GM06990 (cell line): ENCODE measurements at places on chromosomes 16 and 17.

- DNase-seq, result no peak
These were observed 67.7 kb upstream of the GSG1L start for GRCh38 chr16:28131181-28131580.

DNA sequence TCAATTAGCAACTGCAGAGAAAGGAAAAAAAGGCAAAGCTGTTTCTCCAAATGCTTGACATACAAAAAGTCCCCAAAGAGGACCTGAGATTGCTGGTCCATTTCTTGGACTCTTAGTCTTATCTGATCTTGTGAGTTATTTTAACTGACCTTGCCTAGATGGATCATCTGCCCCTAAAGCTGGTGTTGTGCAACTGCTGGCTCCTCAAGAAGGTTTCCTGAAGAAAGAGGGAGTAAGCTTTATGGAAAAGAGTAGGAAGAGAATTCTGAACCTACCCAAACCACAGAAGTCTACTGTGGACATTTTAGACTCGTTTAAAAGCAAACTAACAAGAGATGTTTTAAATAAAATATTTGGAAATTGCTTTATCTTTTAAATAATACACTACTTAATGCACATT lies 140.0 kb upstream of the HS3ST3A1 start:
- DNase-seq, result no peak

- no peak for DNase-seq
These were observed 121.4 kb downstream of the SKAP1 start for GRCh38 chr17:48308581-48308980.

- DNase-seq, result no peak
These were observed 364.6 kb downstream of the GRIN2A start for GRCh38 chr16:9817586-9817985.

GRCh38 chr17:75601057-75601987 lies 13.7 kb downstream of the MYO15B start:
- no peak for DNase-seq

- no peak for DNase-seq
These were observed 667.4 kb upstream of the SALL1 start for GRCh38 chr16:51818342-51818944.

GRCh38 chr16:67653128-67653788 lies 6.8 kb downstream of the ACD start:
- no peak for DNase-seq

DNA sequence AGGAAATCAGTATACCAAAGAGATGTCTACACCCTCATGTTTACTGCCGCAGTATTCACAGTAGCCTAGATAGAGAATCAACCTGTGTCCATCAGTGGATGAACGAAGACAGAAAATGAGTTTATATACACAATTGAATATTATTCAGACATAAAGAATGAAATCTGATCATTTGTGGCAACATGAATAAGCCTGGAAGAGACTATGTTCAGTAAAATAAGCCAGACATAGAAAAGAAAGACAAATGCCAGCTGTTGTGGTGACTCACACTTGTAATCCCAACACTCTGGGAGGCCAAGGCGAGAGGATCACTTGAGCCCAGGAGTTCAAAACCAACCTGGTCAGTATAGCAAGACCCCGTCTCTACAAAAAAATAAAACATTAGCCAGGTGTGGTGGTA lies 16.1 kb downstream of the NUDT16L1 start:
- DNase-seq, result no peak

GRCh38 chr17:36727577-36727976 lies 126.2 kb downstream of the MRM1 start:
- no peak for DNase-seq

DNA sequence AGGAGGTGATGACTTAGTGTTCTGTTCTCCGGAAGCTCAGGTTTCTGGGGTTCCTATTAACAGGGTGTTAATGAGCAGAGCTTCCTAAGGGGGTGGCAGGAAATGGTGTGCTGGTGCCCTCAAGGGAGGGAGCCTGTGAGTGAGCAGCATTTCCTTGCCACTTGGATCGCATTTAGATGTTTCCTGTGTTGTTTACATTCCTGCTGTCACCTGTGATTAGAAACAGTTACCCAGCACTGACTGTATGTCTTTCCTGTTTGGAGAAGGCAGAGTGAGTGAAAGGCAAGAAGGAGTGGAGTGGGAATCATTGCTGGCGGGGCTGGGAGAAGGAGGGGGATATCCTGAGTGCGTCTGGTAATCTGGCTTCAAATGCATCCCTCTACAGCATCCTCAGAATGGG lies 214.6 kb downstream of the CCDC182 start:
- no peak for DNase-seq

DNA sequence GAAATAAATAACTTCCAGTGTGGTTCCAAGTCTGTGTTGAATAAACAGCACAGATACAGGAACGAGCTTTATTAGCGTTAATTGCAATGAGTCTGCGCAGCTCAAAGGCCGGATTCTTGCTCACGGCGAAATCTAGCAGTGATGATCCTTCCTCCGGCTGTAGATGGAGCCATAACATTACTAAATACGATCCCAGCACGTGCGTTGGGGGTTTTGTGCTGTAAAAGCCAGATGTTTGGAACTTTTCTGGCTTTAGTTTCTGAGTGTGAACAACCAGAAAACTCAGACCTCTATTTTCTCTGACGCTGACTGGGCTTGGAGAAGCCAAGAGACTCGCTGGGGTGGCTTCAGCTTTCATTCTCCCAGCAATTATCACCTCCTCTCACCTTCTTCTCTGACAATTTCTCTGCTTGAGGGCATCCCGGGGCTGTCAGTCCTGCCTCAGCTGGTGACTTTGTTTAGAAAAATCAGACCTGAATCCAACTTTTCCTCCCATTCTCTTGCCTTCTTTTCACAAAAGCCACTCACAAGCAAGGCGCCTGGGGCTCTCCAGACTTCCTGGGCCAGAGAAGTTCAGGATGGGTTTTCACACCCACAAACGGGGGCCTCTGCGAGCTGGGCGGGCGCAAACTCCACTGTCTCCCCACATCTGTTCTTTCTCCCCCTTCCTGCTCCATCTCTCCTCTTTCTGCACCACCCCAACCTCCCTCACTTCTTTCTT lies 47.1 kb upstream of the AKTIP start:
- no peak for DNase-seq

- no peak for DNase-seq
These were observed 139.0 kb upstream of the TNRC6C start for GRCh38 chr17:77819497-77819896.

DNA sequence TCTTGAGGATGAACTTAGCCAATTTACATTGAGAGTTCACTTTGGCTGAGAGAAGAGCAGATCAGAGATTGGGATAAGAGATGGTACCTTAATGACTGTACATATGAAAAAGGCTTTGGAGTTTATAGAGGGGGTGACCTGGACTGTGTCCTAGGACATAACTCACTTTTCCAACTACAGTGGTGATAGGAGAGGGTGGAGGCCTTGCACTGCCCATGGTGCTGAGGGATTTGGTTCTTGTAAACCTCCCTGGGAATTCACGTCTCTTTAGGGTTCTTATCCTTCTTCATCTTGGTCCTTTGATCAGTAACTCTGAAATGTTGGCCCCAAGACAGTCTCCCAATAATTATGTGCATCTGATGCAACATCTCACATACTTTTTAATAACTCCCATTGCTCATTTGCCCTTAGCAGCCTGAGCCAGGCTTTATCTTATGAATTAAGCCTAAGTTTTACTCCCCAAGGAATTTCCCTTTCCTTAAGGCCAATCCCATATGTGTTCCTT lies at the start of gene OR4D1:
Gene OR4D1 (plus strand): TSS at position 455 of the 505 bp plus-strand sequence. CDS start 6,770 bp downstream, outside the sequence.
- no peak for DNase-seq

GRCh38 chr17:4500191-4500571 lies 1.5 kb downstream of the SPNS2 start:
- DNase-seq, result no peak
